ENCODE measurements at places on chromosomes 1 and 21.

DNA sequence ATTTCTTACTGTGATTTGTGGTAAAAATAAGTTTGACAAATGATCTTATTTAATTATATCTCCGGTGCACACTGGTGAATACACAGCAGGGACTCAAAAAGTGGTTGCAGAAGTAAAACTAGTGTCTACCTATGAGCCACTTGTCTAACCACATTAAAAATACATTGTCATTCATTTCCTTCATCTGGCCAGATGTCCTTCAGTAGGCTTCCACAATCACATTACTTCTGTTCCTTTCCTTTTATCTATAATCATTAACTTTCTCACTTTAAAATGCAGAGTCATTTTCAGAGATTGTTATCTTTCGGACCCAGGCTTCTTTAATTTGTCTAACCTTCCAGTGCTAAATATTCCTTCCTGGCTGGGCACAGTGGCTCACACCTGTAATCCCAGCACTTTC lies 3.0 kb downstream of the RBBP5 start:
- DNase-seq = no peak

GRCh38 chr1:149848340-149849110 lies 50.8 kb upstream of the BOLA1 start:
- peak; percentile 32 for DNase-seq

DNA sequence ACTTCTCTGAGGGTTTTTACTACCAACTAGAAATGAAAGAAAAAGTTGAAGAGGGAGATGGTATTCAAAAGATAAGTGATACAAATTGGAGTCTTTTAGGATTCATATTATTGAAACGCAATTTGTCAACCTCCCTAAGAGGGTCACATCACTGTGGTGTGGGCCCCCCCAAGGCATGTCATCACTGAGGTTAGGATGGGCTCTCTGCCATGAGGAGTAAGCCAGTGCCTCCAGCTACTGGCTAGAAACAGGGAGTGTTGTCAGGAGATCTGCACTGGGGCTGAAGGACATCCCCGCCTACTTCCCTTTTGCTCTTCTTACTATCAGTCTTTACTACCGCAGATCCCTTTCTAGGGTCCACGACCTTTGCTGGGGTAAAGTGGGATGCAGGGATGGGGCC lies 25.9 kb downstream of the ITSN1 start:
- DNase-seq = no peak

- no peak for DNase-seq
Observed at GRCh38 chr1:18629659-18630510, 761 bp upstream of the PAX7 start.

GRCh38 chr1:64084451-64084850 lies 119.0 kb upstream of the UBE2U start:
- DNase-seq = no peak

DNA sequence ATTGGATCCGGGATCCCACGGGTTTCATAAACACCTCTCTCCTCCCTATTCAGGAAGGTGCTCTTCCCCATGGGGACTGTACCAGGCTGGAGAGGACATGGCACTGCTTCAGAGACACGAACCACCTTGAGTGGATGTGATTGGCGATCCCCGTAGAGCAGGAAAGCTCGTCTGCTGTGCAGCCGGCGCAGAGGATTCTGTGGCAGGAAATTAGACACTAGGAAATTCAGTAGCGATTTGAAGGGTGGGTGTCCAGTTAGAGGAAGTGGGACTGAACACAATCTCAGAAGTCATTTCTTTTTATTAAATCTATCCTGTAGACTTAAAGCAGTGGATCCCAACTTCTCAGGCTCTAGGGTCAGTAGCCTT lies 767 bp downstream of the PDIK1L start:
- no peak for DNase-seq

DNA sequence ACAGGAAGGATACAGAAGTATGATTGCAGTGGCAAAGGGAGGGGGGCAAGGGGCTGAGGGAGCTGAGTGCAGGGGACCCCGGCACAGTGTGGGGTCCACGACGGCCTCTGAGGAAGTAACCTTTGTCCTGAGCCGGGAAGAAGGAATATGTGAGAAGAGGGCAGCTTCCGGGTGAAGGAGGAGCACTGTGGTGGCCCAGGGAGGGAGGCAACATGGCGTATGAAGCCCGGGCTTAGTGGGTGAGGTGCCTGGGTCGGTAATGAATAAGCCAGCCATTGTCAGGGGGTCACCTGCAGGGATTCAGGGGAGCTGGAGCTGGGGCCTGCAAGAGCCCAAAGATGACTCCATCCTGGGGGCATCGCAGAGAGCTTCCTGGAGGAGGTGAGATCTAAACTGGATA lies 200.4 kb downstream of the FOXD2 start:
- no peak for DNase-seq

GRCh38 chr1:59070610-59071009 lies 226.3 kb upstream of the FGGY start:
- DNase-seq = no peak

DNA sequence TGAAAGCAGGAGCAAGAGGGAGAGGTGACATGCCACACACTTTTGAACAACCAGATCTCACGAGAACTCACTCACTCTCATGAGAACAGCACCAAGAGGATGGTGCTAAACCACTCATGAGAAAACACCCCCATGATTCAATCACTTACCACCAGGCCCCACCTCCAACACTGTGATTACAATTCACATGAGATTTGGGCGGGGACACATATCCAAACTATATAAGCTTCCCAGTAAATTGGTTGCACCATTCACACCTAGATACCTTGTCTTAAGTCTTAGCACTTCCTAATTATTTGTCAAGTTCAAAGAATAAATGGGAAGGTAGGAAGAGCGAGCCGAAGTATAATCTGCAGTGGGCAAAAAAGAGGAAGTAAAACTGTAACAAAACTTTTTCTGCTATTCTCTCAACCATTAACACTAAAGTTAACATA lies 34.3 kb downstream of the AMY1C start:
- DNase-seq = no peak

- no peak for DNase-seq
Observed at GRCh38 chr1:247316590-247317197, 15.0 kb downstream of the ZNF496 start.

DNA sequence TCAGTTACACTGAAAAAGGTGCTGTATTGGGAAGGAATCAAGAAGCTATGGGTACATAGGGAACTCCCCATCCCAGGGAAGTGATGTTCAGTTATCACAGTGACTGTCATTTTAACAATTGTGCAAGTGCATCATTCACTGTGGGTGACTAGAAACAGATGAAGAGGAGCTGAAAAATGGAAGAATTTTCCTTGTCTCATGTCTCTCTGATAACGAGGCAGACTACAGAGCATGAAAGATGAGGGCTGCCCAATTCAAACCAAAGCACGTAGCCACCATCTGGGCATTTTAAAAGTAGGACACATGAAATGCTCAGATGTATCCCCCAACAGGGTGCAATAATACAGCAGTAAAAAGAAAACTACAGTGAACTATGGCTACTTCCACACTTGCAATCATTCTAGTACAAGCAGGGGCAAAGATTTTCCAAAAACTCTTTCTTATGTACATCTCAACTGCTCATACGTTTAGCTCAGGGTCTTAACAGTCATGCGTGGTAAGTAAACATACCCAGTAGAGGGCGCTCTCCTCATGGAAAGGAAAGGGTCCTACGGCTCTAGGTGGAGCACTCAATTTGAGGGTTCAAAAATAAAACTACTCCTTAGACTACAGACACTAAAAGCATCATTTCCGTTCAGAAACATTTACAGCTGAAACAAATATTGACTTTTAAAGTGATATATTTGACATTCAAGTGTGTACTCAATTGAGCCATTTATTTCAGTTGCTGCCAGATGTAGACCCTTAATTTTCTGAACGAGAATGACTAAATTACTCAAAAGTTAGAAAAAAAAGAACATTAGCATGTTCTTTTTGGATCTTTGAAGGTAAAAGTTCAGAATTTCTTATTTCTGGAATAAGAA lies 143.2 kb downstream of the KCTD3 start:
- DNase-seq = no peak

DNA sequence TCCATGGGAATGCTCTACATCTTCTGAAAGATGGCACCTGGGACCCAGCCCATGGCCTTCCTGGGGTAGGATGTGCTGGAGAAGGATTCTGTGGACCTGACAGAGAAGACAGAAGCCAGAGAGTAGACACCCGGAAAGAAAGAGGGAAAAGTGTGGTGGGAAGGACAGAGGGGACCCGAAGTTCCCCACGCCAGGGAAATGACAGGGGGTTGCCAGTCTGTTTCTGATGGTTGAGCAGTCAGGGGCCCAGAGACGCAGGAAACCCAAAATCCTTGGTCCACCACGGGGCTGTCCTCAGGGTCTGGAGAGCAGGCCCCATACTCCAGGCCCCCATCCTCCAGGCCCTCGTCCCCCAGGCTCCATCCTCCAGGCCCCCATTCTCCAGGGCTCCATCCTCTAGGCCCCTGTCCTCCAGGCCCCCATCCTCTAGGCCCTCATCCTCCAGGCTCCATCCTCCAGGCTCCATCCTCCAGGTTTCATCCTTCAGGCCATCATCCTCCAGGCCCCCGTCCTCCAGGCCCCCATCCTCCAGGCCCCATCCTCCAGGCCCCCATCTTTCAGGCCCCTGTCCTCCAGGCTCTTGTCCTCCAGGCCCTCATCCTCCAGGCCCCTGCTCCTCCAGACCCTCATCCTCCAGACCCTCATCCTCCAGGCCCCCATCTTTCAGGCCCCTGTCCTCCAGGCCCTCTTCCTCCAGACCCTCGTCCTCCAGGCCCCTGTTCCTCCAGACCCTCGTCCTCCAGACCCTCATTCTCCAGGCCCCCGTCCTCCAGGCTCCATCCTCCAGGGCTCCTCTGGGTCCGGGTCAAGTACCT lies 1.0 kb upstream of the TFF2 start:
- DNase-seq = no peak

DNA sequence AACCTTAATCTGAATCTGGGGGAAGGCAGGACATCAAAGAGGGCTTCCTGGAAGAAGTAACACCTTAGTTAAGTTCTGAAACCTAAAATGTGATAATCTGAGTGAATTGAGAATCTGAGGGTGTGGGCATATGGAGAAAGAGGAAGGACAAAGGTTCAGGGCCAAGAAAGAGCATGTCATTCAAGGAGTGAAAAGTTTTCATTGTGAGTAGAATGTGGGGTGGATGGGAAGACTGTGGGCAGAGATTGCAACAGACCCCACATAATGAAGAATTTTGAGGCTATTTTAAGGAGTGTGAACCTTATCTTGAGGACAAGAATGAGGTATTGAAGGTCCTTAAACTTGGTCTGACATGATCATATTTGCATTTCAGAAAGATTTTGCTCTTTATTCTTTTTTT lies 227.2 kb downstream of the PTGER3 start:
- no peak for DNase-seq

- no peak for DNase-seq
Observed at GRCh38 chr21:39064325-39065012, 118.8 kb downstream of the PSMG1 start.

DNA sequence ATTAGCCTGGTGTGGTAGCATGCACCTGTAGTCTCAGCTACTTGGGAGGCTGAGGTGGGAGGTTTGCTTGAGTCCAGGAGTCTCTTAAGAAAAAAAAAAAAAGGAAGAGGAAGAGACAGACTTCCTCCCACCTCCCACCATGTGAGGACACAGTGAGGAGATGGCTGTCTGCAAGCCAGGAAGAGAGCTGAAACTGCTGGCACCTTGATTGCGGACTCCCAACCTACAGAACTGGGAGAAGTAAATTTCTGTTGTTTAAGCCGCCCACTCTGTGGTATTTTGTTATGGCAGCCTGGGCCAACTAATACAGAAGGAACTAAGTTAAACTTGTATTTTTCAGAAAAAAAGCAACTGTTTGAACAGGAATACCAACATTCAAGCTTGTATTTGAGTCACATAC lies 21.7 kb downstream of the DOP1B start:
- DNase-seq = no peak

DNA sequence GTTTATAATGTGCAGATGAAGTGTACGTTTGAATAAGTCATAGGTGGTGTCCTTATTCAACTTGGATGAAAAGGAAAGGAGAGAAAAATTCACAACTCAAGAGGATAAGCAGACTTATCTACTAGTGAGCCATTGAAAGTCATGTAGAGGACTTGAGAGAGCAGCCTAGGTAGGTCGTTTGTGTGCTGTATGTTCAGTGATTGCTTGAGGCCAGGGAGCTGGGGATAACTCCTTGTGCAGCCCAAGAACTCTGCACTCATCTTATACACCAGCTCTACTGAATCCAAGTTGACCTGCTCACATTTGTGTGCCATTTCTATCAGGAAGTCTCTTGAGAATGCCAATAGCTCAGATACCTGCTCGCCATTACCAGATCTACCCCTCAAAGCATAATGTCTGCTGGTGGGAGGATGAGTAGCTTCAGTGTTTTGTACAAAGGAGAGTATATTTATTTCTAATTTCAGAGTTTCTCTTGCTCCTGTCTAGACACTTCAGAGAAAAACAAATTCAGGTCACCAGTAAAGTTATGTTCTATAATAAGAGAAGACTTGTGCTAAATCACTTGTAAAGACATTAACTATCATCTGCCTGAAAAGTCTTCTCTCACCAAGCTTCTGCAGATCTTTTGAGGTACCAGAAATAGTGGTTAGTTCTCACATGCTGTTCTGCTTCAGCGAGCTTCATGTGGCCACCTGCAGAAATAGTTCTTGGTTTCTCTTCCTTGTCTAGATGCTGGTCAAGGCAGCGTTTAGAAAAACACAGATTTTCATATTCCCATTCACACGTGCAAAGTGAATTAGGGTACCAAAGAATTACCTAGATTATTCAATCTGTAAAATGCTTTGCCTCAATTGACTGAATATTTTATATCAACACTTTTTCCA lies 10.8 kb downstream of the S1PR1 start:
- DNase-seq = no peak

DNA sequence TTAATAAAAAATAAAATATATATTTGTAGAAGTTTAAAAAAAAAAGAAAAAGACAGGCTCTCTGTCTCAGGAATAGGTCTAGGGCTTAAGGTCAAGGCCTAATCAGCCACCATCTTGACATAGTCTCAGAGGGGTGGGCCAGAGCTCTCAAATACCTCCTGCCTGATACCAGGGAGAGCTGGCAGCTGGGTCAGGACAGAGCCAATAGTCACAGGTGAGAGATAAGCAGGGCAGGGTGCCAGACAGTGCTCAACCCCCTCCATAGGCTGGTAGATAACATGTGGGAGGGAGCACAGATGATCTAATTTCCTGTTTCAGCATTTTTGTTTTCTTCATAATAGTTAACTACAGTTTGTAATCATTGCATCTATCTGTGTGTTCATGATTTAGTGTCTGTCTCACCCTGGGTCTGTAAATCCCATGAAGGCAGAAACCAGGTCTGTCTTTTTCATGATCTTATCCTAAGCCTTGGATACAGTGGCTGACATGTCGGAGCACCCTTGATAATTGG lies 152.0 kb upstream of the GRIK3 start:
- DNase-seq = no peak

- no peak for DNase-seq
Observed at GRCh38 chr1:217564207-217564606, 66.7 kb downstream of the GPATCH2 start.

- no peak for DNase-seq
Observed at GRCh38 chr1:223706077-223706973, 6.0 kb upstream of the CAPN2 start.

- no peak for DNase-seq
Observed at GRCh38 chr1:47918257-47918867, 78.8 kb downstream of the TRABD2B start.

- no peak for DNase-seq
Observed at GRCh38 chr1:230120289-230120920, 53.4 kb downstream of the GALNT2 start.

Measured in CD4-positive, alpha-beta T cell treated with Interleukin-4 for 4 hours (primary cell).